ENCODE measurements at places on chromosomes 5 and 9. TPM values are rescaled to one million over a fixed set of nuclear protein-coding genes. Genes with fewer than 3 reads are reported as not detected.

CD14 gene
- total RNA-seq: 0.60 TPM

MEGF10 gene
- total RNA-seq: 0.15 TPM

ANKRD18A gene
- not detected for total RNA-seq

FAM153A gene
- not detected for total RNA-seq

ZDHHC11B gene
- total RNA-seq: not detected

KIF12 gene
- total RNA-seq: 0.80 TPM

PCDHA1 gene
- not detected for total RNA-seq

FGFR4 gene
- total RNA-seq: 1.7 TPM

FCN2 gene
- not detected for total RNA-seq

C1QTNF3 gene
- not detected for total RNA-seq

PCDH1 gene
- 155 TPM for total RNA-seq

ACOT12 gene
- not detected for total RNA-seq

BDP1 gene
- total RNA-seq: 18.7 TPM

STC2 gene
- total RNA-seq: 25.2 TPM

GRIA1 gene
- total RNA-seq: not detected
